ENCODE measurements at places on chromosomes 11 and 22.

- DNase-seq: no peak
Observed at GRCh38 chr11:134055029-134055428, 13.8 kb upstream of the JAM3 start.

DNA sequence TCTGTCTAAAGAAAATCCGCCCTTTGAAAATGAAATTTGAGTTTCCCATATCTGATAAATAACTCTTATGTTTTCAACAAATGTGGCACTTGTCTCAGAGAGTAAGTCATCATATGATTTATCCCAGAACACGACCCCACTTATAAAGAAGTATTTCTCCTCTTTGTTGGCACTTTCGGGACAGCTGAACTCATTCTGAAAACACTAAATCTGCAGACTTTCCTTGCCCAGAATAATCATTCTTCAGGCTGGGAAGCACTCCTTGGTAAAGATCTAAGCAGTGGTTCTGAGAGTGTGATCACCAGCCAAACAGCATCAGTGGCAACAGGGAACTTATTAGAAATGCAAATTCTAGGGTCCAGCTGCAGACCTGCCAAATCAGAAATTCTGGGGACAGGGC lies 532.2 kb upstream of the API5 start:
- no peak for DNase-seq

DNA sequence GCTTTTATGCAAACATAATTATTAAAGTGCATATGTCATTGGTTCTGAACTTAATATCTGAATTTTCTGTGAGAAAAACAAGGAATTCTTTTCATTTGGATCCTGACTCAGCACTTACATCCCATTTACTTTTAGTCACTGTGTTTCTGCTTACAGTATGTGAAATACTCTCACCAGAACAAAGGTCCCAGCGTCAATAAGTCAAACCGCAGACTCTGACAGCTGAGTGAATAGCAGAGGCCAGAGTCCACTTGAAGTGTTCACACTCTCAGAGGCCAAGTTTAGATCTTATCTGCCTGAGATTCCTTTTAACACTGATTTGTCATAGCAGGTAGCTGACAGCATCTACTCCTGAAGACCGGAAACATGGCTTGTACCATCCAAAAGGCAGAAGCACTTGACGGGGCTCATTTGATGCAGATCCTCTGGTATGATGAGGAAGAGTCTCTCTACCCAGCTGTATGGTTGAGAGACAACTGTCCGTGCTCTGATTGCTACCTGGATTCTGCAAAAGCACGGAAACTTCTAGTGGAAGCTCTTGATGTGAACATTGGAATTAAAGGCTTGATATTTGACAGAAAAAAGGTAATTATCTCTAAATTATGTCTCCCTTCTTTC lies 14.6 kb downstream of the BBOX1 start:
- DNase-seq: no peak

DNA sequence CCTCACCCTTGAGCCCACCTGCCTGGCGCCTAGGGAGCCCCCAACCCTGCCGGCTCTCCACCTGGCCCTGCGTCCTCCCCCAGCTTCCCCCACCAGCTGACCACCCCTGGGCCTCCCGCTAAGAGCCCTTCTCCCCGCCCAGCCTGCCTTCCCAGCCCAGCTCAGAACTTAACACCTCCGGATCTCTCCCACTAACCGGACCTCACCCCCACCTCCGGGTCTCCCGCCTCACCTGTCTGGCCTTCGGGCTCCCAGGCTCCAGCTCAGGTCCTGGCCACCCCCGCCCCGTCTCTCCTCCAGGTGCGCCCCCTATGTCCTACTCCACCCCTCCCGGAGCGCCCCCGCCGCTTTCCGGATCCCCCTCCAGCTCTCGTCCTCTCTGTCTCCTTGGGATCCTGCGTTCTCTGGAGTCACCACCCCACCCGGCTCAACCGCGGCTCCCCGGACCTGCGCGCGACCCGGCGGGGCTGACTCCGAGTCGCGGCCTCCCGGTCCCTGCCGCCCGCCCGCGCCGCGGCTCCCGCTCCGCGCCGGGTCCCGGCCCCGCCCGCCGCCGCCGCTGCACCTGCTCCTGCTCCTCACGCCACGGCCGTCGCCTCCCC lies at the start of gene KCNJ11:
TSS of gene KCNJ11 (minus strand) at position 51 of the 602 bp plus-strand sequence. CDS start 568 bp downstream, outside the sequence.
- no peak for DNase-seq

DNA sequence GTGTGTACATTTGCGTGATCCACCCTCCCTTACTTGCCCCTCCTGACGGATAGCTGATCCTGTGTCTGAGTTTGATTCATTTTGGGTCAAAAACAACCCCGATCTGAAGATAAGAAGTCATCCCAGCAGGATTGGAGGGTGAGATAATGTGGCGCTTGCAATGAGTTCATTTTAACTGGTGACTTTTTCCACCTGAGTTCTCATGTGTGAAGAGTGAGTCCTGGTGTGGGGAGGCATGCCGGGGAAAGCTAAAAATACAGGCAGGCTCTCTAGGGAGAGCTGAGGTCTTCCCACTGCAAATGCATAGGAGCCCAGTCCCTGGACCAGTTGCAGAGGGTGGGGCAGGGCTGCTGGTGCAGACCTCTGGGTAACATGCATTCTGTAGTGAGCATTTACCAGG lies 35.7 kb upstream of the ELF5 start:
- no peak for DNase-seq

- DNase-seq: no peak
Observed at GRCh38 chr11:64349025-64349387, 9.0 kb downstream of the CCDC88B start.

Data from AG04450 (cell line).